ENCODE measurements at places on chromosomes 12 and 14. TPM values are rescaled to one million over a fixed set of nuclear protein-coding genes. Genes with fewer than 3 reads are reported as not detected.

GRCh38 chr12:27615331-27615891 lies 80.8 kb upstream of the REP15 start:
- DNase-seq, result no peak

- peak; percentile 10 for DNase-seq
Observed at GRCh38 chr14:71833476-71833875, 98.8 kb upstream of the RGS6 start.

DNA sequence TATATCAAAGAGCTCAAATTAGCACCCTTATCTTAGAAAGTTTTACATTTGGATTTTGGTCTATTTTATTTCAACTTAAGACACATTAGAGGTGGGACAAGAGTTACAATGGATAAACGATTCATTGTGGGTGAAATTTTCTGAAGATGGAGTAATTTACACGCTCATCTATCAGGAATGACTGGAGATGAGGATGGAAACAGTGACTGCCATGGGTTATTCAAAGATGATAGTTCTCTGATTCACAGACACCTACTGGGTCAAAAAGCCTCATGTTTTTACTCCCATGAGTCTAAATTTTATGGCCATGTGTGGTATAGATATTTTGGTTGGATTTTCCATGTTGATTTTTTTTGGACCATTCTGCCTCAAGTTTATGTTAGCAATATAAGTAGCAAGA lies 22.1 kb downstream of the SAMD4A start:
- no peak for DNase-seq

DNA sequence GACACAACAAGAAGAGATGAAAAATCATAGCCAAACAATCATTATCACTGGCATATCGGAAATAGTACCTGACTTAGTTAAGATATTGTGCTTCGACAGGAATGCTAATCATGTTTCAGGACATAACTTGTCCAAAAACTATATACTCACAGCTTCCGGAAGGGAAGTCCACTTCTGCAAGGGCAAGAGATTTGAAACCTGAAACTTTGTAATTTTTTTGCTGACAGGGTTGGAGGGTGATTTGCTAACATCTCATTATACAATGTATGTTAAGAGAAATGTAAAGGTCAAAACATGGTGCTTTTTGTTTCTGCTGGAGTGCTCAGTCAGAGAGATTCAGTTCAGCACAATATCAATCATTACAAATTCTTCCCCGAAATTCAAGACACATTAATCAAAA lies 200.3 kb downstream of the CNTN1 start:
- DNase-seq, result no peak

- no peak for DNase-seq
Observed at GRCh38 chr14:72560889-72561493, 332.9 kb downstream of the DPF3 start.

DNA sequence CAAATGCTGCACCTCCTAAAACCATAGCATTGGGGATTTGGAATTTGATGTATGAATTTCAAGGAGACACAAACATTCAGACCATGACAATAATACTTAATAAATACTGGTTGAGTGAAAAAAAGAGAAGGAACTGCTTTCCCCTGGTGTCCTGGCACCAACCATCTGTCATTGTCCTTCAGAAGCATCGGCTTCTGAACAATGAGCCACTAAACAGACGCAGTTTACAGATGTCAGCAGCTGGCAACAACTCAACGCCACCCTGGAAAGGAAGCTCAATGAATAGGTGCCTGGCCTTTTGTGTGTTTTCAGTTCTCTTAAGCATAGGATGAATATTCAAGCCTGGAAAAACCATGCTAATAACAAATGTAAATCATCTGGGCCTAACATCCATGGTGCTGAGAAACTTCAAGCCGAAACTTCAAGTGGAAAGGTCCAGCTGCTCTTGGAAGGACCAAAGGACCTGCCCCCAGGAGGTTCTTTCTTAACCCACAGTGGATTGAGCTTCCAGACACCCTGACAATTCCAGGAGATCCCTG lies 101.3 kb downstream of the WIF1 start:
- no peak for DNase-seq

- DNase-seq, result no peak
Observed at GRCh38 chr12:106329231-106329982, 26.9 kb downstream of the TCP11L2 start.

GRCh38 chr14:99936056-99936455 lies 129.2 kb upstream of the EVL start:
- DNase-seq, result no peak

GRCh38 chr14:90179809-90180779 lies 76.3 kb upstream of the PSMC1 start:
- no peak for DNase-seq

- no peak for DNase-seq
Observed at GRCh38 chr12:101747697-101748096, 8.4 kb upstream of the SYCP3 start.

DNA sequence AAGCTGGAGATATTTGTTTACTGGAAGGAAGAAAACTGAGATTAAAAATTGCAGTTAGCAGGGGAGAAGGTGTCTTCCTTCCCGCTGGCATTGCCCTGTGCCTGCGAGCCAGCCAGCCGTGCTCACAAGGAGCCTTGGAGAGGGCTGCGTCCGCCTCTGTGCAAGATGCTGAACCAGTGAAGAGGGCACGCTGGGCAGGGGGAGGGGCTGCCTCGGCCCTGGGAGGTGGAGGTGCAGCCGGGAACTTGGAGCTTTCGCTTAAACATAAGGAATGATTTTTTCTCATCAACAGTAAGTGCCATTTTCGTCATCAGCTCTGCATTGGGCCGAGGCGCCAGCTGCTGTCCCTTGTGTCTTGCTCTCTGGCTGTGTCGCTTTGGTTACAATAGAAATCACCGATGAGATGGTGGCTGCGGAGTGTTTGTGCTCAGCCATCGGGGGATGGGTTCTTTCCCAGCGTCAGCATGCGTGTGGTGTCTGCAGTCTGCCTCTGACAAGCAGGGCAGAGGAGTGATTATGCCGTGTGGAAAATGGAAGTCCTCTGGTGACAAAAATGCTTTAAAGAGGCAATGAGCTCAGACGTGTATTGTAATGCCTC lies 97.3 kb downstream of the ESR2 start:
- DNase-seq, result peak; percentile 40

- DNase-seq, result peak; percentile 96
Observed at GRCh38 chr14:70907176-70907995, at the start of gene PCNX1. PCNX1 (plus strand) TSS chr14:70907459; CDS start chr14:70907851, 392 bp downstream.

DNA sequence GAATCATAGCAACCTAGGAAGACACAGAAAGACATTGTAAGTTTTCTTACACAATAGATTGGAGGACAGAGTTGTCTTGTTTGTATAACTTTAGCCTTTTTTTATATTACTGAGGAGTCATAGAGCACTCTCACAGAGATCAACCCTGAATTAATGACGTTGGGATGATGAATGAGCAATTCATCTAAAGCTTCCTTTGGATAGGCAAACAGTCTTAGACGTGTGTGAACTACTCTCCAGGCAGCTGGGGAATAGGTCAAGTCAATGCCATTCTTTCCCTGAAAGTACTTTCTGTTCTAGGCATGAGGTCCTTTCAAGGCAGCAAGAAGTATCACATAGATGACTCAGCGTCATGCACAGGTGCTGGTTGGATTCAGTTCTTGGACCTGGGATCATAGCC lies 369.1 kb upstream of the NOVA1 start:
- no peak for DNase-seq

Gene DENND5B
- 21.4 TPM for total RNA-seq

Gene DNAI7
- total RNA-seq, result 1.8 TPM

Gene PRB2
- total RNA-seq, result not detected

- DNase-seq, result no peak
Observed at GRCh38 chr14:85090681-85091080, 439.3 kb upstream of the FLRT2 start.

DNA sequence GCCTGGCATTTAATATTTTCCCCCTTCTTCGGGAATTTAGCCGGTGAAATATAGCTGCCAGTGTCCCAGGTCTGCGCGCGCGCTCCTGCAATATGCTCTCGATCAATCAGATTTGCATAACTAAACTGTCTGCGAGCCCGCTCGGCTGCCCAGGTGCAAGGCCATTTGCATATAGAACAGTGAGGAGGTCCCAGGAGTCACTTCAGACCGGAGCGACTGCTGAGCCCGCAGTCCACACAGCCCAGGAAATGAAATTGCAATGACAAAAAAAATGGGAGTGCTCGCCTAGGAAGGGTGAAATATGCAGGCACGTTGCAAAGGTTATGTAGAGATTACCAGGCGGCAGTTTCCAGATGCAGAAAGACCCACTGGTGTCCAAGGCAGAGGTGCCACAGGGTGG lies 228.5 kb downstream of the VRK1 start:
- DNase-seq, result peak; percentile 22

Gene NGB
- total RNA-seq, result 0.18 TPM

- no peak for DNase-seq
Observed at GRCh38 chr12:56046027-56046780, 4.5 kb downstream of the RPS26 start.

Gene RNF34
- 9.8 TPM for total RNA-seq

Gene LPAR5
- 1.3 TPM for total RNA-seq

Gene TMEM52B
- total RNA-seq, result 0.89 TPM

- DNase-seq, result no peak
Observed at GRCh38 chr12:103884316-103884715, 43.3 kb upstream of the NT5DC3 start.

- no peak for DNase-seq
Observed at GRCh38 chr14:32590157-32590556, 261.1 kb downstream of the AKAP6 start.

Gene SOAT2
- 0.92 TPM for total RNA-seq

DNA sequence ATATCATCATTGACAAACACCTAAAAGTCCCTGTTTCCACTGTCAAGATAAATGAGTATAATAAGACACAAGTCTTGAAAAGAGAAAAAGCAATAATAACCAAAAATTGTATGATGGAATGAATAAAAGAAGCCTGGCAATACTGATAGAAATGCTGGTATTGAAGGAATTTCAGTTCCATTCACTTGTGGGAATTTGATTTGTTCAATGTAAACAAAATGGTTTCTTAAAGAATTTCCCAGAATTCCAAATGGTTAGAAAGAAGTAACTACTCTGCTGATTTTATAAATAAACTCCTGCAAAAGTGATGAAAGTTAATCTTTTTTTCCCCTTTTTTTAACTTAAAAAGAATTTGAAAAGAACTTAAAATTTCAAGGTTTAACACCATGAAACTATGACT lies 129.9 kb upstream of the PDZRN4 start:
- no peak for DNase-seq

Gene CLEC6A
- total RNA-seq, result not detected

- no peak for DNase-seq
Observed at GRCh38 chr14:104548802-104549535, 30.6 kb upstream of the C14orf180 start.

GRCh38 chr12:19456176-19456575 lies 16.9 kb downstream of the AEBP2 start:
- no peak for DNase-seq

Gene IGFBP6
- 95.1 TPM for total RNA-seq

DNA sequence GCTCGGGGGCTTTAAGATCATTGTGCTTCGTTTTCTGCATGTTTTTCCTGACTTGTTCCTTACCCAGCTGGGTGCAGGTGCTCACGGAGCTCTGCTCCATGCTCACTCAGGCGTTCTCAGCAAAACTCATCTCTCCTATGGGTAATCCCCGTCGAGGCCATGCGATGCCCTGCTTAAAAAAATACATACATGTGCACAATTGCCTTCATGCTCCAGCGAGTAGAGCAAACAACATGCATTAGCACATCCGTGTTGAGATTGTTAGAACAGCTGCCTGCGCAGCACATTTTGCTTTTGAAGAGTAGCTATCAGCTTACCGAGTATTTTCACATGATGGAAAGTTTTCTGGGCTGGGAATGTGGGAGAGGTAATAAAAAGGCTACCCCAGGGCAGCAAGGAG lies 16.2 kb downstream of the AACS start:
- no peak for DNase-seq

DNA sequence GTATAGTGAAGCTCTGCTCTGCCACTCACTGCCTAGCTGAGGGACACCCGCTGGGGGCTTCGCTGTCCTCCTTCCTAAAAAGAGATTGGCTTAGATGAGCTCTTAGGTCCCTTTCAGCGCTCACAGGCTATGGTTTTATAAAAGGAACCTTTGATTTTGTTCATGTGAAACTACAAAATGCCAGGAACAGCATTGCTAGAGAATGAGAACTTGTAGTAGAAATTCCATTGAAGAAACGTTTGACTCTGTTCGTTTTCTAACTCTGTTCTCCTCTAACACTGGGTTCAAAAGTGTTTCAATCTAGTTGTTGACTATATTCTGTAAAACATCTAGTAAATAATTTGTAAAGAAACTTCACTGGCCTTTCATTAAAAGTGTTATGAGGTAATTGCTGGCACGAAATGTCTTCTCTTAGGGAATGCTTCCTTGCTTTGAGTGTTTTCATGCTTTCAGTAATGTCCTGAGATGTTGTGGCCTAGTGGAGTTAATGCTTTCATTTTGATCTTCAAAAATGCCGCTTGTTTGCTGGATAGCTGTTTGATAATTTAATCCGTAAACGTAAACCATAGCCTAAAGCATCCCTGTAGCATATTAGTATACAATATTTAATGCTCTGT lies 1.6 kb downstream of the MARK3 start:
- DNase-seq, result peak; percentile 28

DNA sequence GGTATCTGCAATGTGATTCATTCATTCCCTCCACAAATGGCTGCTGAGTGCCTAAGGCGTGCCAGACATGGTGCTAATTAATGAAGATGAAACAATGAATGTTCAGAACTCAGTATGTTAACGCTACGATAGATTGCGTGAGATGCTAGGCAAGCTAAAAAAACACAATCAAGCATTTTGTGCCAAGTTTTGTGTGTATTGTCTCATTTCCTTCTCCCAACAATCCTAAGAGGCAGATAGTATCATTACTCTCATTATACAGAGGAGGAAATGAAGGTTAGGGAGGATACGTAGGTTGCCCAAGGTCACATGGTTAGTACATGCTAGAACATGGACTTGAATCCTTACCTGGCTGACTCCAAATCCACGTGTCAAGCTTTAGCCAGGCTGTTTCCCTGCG lies 264.4 kb downstream of the EFCAB11 start:
- no peak for DNase-seq

Gene ALG10B
- total RNA-seq, result 1.8 TPM

DNA sequence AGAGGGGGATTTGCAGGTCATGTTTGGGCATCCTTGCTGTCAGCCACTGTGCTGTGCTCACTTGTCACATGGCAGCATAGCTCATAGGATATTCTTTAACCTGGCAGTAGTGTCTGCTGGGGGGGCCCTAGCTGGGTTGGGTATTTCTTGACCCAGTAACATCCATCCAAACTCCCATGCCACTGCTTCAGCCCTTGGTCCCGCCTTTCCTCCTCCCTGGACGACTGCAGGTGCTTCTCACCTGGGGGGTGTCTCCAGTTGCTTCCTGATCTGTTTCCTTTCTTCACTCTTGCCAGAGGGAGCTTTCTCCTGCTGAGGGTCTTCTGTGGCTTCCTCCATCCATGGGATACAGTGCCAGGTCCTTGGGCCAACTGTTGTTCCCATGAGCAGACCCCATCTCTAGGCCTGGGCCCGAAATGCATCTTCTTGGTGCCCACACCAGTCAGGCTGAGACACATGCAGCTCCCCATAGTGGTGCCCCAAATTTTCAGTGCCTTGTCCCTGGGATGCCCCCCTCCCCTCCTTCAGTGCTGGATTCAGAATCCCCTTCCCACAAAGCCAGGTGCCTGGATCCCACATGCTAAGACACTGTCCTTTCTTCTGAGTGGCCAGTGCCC lies 20.5 kb downstream of the C14orf132 start:
- DNase-seq, result no peak
